Mesothelial cell of epicardium (in vitro differentiated cells): ENCODE measurements at places on chromosomes 1 and 21. TPM values are rescaled to one million over a fixed set of nuclear protein-coding genes. Genes with fewer than 3 reads are reported as not detected.
A peak's percentile ranks its signal among the peaks of the same experiment; 100 is the strongest.

- peaks cover 3% of the 10 kb centered on the region for H3K27me3 ChIP-seq
- H3K4me3 ChIP-seq = no peak overlapping the region
- H3K36me3 ChIP-seq = no peaks in the 10 kb centered on the region
- no peak for DNase-seq
- no peaks in the 10 kb centered on the region for H3K4me1 ChIP-seq
- H3K27ac ChIP-seq = no peak overlapping the region
These were observed 5.7 kb downstream of the MT1HL1 start for GRCh38 chr1:236998546-236998945.

GRCh38 chr1:190170321-190170720 is 307.3 kb downstream of the BRINP3 start:
- H3K4me1 ChIP-seq = peaks cover 8% of the 10 kb centered on the region
- no peak overlapping the region for H3K4me3 ChIP-seq
- DNase-seq = no peak
- no peaks in the 10 kb centered on the region for H3K36me3 ChIP-seq
- H3K27ac ChIP-seq = no peak overlapping the region

The GBP7 gene
- not detected in 3 replicates for total RNA-seq

- H3K4me3 ChIP-seq = no peak overlapping the region
- peaks cover 7% of the 10 kb centered on the region for H3K4me1 ChIP-seq
- H3K27ac ChIP-seq = peak overlapping the region; percentile 39
- DNase-seq = no peak
- H3K27me3 ChIP-seq = no peaks in the 10 kb centered on the region
- H3K36me3 ChIP-seq = peaks cover 39% of the 10 kb centered on the region
These were observed 14.5 kb downstream of the KDF1 start for GRCh38 chr1:26945728-26946127.

The PROK1 gene
- 0.69 to 1.3 TPM (median 0.95 TPM) in 3 replicates for total RNA-seq

- H3K36me3 ChIP-seq = peaks cover 52% of the 10 kb centered on the region
- no peak for DNase-seq
- H3K4me3 ChIP-seq = no peak overlapping the region
- no peaks in the 10 kb centered on the region for H3K4me1 ChIP-seq
These were observed 225.7 kb downstream of the SIPA1L2 start for GRCh38 chr1:232404227-232404626.

DNA sequence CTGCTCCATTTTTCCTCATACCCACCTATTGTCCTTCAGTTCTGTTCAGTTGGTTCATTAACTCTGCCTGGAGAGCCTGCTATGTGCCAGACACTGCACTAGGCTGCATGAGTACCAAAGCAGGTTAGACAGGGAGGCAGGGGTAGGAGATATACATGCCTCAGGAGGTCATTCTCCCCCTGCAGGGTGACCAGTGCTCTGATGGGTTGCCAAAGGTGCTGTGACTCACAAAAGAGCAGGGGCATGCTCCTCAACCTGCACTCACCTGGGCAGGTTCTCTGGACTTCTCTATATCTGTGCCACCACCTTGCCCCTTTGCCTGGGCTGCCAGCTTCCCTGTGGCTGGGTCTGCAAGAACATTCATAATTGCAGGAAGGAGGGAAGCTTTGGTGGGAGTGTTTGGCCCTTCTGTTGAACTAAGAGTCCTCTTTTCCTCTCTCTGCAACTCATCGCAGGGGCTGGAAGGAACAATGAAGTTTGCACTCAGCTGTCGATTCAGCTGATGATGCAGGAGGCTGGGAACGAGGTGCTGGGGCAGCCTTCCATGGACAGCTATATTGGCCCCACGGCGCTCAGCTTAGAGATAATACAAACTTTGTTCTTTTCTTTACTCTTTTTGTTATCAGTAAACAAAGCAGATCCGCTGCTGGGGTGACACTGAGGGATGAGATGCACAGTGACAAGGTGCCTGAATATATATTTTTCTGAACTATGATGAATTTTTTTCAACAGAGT is 356.4 kb upstream of the PLXNA2 start:
- peaks cover 19% of the 10 kb centered on the region for H3K4me1 ChIP-seq
- H3K4me3 ChIP-seq = no peak overlapping the region
- no peak for DNase-seq
- peaks cover 2% of the 10 kb centered on the region for H3K27me3 ChIP-seq
- no peak overlapping the region for H3K27ac ChIP-seq

- DNase-seq = no peak
- H3K4me3 ChIP-seq = no peak overlapping the region
- no peaks in the 10 kb centered on the region for H3K36me3 ChIP-seq
These were observed 175.4 kb downstream of the CDC7 start for GRCh38 chr1:91676030-91676429.

- H3K27ac ChIP-seq = no peak overlapping the region
- H3K4me1 ChIP-seq = no peaks in the 10 kb centered on the region
- no peak for DNase-seq
- H3K27me3 ChIP-seq = no peaks in the 10 kb centered on the region
- H3K4me3 ChIP-seq = no peak overlapping the region
These were observed 39.1 kb upstream of the ANGPTL1 start for GRCh38 chr1:178910023-178910422.

The MAEL gene
- not detected in 3 replicates for total RNA-seq

DNA sequence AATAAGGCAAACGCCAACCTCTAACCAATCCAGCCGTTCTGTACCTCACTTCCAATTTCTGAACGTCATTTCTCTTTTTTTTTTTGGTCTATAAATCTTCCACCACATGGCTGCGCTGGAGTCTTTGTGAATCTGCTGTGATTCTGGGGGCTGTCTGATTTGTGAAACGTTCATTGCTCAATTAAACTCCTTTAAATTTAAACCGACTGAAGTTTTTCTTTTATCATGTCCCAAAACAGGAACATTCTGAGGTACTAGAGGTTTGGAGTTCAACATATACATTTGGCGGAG is 65.5 kb upstream of the BACH1 start:
- no peak overlapping the region for H3K4me3 ChIP-seq
- H3K36me3 ChIP-seq = no peaks in the 10 kb centered on the region
- peaks cover 10% of the 10 kb centered on the region for H3K4me1 ChIP-seq
- no peaks in the 10 kb centered on the region for H3K27me3 ChIP-seq
- peak overlapping the region; percentile 14 for H3K27ac ChIP-seq

DNA sequence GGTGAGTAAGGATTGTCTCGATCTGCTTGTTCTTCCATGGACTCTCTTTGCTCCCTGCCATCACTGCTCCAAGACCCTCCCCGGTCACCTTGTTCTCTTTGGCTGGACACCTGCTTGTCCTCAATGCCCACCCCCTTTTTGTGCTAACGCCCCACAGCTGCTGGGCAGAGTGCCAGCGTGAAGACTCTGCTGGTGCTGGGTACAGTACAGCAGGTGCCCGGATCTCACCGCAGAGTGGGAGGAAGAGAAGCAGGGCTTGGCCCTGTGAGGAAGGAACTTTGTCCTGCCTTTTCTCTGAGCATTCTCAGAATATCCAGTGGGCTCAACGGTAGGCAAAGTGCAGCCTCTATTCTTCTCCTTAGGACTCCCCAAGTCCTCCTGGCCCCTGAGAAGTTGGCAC is 90.1 kb downstream of the PLXNA2 start:
- H3K36me3 ChIP-seq = no peaks in the 10 kb centered on the region
- no peak overlapping the region for H3K4me3 ChIP-seq

DNA sequence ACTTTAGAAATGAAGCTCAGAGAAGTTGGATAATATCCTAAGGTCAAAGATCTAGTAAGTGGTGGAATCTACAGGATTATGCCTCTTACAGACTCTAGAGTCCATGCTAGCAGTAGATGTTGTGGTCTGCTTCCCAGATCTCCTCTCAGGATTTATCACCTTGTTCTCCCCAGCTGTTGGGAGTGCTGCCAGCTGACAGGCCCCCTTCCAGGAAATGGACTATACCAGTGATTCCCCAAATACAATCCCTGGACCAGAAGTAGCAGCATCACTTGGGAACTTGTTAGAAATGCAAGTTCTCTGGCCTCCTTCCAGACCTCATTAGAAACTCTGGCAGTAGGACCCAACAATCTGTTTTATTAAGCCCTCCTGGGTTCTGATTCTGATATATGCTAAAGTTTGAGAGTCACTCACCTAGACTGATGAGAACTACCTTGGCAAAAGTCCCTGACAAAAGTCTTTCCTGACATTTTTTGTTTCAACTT is 24.5 kb upstream of the NTNG1 start:
- H3K36me3 ChIP-seq = no peaks in the 10 kb centered on the region
- H3K27ac ChIP-seq = no peak overlapping the region
- peaks cover 15% of the 10 kb centered on the region for H3K27me3 ChIP-seq
- no peak overlapping the region for H3K4me3 ChIP-seq
- H3K4me1 ChIP-seq = no peaks in the 10 kb centered on the region

The PPP1R15B gene
- total RNA-seq = 56.2 to 57.5 TPM (median 57.5 TPM) in 3 replicates

The ITSN1 gene
- 66.6 to 77.5 TPM (median 74.3 TPM) in 3 replicates for total RNA-seq

DNA sequence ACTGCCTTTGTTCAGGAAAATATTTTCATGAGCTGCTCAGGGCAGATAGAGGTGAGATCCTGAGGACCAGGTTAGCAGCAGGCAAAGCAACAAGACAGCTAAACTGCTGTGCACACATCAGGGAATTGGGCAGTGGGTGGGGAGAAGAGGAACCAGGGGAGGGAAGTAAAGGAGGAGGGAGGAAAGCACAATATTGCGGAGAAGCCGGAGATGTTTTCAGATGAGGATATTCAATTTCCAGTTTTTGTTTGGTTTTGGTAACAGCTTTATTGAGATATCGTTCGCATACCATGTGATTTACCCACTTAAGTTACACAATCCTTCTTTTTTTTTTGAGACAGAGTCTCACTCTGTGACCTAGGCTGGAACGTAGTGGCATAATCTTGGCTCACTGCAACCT is 34.5 kb downstream of the EPHA10 start:
- H3K27me3 ChIP-seq = peaks cover 85% of the 10 kb centered on the region
- no peaks in the 10 kb centered on the region for H3K36me3 ChIP-seq
- H3K4me3 ChIP-seq = no peak overlapping the region
- no peaks in the 10 kb centered on the region for H3K4me1 ChIP-seq
- DNase-seq = no peak

The VCAM1 gene
- 30.8 to 35.6 TPM (median 33.6 TPM) in 3 replicates for total RNA-seq

- peak overlapping the region; percentile 47 for H3K27ac ChIP-seq
- H3K27me3 ChIP-seq = no peaks in the 10 kb centered on the region
- peaks cover 64% of the 10 kb centered on the region for H3K4me1 ChIP-seq
- peaks cover 6% of the 10 kb centered on the region for H3K36me3 ChIP-seq
These were observed 2.6 kb downstream of the TRIM33 start for GRCh38 chr1:114508386-114508898.

GRCh38 chr1:167720965-167721616 is 691 bp upstream of the MPZL1 start:
- peak overlapping the region; percentile 93 for H3K4me3 ChIP-seq
- H3K27me3 ChIP-seq = no peaks in the 10 kb centered on the region
- no peaks in the 10 kb centered on the region for H3K36me3 ChIP-seq

The DPYD gene
- 11.5 to 15.3 TPM (median 13.3 TPM) in 3 replicates for total RNA-seq

DNA sequence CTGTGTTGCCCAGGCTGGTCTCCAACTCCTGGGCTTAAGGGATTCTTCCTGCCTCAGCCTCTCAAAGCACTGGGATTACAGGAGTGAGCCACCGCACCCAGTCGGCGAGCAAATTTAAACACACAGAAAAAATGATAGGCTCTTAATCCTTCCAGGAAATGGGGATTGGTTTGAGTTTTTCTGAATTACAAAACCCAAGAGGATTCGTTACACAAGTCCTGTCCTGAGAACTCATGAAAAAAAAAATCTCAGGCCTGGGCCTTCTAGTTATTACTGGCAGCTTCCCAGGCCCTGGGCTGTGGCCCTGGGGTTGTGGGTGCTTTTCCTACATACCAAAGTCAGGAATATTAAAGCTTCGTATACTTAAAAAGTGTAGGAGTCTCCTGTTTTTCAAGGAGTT is 6.3 kb upstream of the IFNGR2 start:
- H3K27me3 ChIP-seq = no peaks in the 10 kb centered on the region
- no peak overlapping the region for H3K4me3 ChIP-seq
- peaks cover 23% of the 10 kb centered on the region for H3K4me1 ChIP-seq
- peak overlapping the region; percentile 85 for H3K27ac ChIP-seq

DNA sequence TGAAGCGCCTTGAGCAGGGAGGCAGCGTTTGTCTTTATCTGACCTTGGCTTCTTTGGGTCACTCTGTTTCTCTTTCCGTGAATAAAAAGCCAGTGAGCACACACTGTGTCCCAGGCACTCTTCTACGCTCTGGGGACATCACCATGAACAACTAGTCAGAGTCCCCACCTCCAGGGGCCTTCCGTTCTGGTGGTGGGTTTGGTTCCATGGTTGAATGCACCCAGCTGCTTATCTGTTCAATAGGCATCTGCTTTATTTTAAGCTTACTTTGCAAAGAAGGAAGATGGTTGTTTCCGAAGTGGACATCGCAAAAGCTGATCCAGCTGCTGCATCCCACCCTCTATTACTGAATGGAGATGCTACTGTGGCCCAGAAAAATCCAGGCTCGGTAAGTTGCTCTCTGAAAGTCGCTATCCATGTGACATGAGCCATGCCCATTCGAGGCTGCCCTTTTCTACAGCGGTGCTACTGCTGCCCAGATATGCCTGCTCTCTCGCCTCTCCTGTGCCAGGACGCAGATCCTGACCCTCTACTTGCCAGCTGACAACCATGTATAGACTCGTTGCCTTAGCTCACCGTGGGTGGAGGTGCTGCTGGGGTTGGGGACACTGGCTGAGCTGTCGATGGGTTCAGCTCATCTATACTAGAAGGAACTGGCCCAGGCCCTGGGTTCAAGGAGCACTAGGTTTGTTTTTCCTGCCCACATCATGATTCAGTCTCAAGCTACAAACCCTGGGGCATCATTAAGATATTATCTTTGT is 5.9 kb downstream of the MX1 start:
- no peaks in the 10 kb centered on the region for H3K4me1 ChIP-seq
- H3K36me3 ChIP-seq = peaks cover 51% of the 10 kb centered on the region
- H3K27me3 ChIP-seq = peaks cover 19% of the 10 kb centered on the region
- no peak for DNase-seq
- no peak overlapping the region for H3K4me3 ChIP-seq

The NECTIN4 gene
- total RNA-seq = 29.9 to 31.5 TPM (median 30.6 TPM) in 3 replicates

The SMAP2 gene
- total RNA-seq = 10.9 to 12.4 TPM (median 12.0 TPM) in 3 replicates

DNA sequence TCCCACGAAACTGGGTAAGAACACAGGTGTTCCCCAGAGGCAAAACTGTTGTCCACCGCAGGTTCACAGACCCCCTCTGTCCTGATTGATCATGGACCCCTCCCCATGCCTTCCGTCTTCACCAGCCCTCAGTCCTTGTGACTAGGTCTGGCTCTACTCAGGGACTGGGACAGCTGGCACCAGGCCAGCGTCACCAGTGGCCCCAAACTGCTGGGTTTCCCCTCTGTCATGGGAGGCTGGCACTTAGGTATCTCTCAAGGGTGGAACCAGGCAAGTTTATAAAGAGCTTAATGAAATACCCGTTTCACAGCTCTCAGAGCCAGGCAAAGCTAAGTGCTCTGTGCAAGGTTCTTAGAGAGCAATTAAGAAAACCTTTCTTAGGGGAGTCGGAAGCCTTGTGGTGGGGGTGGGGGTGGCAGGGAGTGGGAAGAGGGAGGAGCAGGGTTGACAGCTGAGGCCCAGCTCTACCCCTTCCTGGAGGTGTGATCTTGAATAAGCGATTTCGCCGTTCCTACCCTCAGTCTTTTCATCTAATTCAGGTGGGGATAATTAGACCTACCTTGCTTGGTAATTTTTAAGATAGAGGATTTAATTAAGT is 35.0 kb upstream of the IFNLR1 start:
- H3K4me3 ChIP-seq = no peak overlapping the region
- H3K4me1 ChIP-seq = peaks cover 7% of the 10 kb centered on the region
- no peaks in the 10 kb centered on the region for H3K36me3 ChIP-seq
- DNase-seq = no peak
- H3K27me3 ChIP-seq = peaks cover 2% of the 10 kb centered on the region

The PLD5 gene
- total RNA-seq = 2.6 to 4.3 TPM (median 2.7 TPM) in 3 replicates

GRCh38 chr21:42681296-42682206 is 28.1 kb downstream of the PDE9A start:
- H3K4me1 ChIP-seq = peaks cover 30% of the 10 kb centered on the region
- no peaks in the 10 kb centered on the region for H3K27me3 ChIP-seq
- H3K4me3 ChIP-seq = no peak overlapping the region
- DNase-seq = no peak
- no peak overlapping the region for H3K27ac ChIP-seq
- peaks cover 8% of the 10 kb centered on the region for H3K36me3 ChIP-seq

GRCh38 chr1:23283667-23284602 is 60.1 kb downstream of the HNRNPR start:
- peaks cover 51% of the 10 kb centered on the region for H3K36me3 ChIP-seq
- DNase-seq = no peak
- no peak overlapping the region for H3K4me3 ChIP-seq
- H3K27me3 ChIP-seq = no peaks in the 10 kb centered on the region
- H3K27ac ChIP-seq = peak overlapping the region; percentile 47
